NCI-H345 (cell line): ENCODE measurements at places on chromosomes 11 and 22.
A peak's percentile ranks its signal among the peaks of the same experiment; 100 is the strongest.

GRCh38 chr11:117677729-117678310 is 119.2 kb downstream of the DSCAML1 start:
- no peak for DNase-seq

DNA sequence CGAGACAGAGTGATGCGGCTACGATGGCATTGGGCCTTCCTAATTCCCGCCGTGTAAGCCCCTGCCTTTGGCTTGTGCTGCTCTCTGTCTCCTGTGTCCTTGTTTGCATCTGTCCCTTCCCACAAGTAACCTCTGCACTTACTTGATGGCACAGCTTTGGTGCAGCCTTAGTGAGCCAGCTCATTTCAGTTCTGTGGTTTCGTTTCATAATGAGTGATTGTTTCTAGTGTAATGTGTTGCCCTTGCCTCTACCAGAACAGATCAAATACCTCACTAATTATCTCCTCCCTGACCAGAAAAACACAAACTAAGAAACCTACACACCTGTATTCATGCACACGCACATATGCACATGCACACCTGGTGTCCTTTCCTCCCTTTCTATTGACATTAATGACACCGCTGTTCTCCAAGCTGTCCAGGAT is 58.8 kb downstream of the GRK3 start:
- DNase-seq = no peak

GRCh38 chr11:119691020-119691666 is 37.9 kb downstream of the NECTIN1 start:
- DNase-seq = no peak

GRCh38 chr11:63427971-63428508 is 58.5 kb downstream of the SLC22A9 start:
- no peak for DNase-seq

DNA sequence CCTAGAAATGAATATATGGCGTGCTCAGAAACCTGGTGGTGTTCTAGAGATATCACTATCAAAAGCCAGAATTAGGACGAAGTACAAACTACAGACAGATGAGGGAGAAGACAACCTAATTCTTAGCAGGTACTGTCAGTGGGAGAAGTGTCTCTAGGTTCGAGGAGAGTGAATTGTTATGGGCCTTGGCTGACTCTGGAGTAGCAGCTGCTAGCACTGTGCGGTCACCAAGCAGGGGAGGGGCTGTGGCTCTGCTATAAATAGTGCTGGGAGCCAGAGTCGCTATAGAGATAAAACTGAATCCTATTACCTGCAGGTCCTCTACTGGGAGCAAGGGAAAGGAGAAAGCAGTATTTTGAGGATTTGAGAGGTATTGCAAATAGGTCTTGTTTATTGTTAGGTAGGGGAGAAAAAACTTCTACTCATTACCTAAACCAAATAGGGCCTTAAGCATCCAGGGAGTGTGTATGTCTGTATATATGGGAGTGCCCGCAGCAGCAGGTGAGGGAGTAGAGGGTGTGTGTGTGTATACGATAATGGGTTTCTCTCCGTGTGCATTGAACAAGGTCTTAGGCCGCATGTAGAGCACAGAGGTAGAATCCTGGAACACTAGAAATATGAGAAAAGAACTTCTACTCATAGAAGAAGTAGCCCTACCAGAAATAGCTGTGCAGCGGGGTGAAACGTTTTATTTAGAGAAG is 2.2 kb downstream of the MADD start:
- peak; percentile 60 for DNase-seq

GRCh38 chr22:17865183-17866055 is 91.2 kb upstream of the BID start:
- no peak for DNase-seq

DNA sequence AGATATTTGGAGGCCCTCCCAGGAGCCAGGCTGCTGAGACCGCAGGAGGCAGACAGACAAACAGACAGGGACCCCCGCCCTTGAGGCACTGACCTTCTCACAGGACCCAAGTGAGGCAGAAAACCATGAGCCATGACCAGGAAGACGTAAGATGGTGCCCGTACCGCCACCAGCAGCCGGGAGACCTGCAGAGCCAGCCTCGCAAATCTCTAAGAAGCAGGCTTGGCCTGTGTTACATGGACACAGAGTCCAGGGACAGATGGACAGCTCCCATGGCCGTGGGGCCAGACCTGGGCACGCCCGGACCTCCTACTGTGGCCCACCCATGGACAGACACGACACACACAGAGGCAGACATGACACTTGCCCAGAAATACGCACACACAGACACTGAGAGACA is 30.7 kb upstream of the TOLLIP start:
- DNase-seq = no peak

GRCh38 chr22:50542416-50542927 is 3.2 kb upstream of the KLHDC7B start:
- no peak for DNase-seq

- DNase-seq = no peak
Measured at GRCh38 chr11:132876705-132877104, 655.6 kb downstream of the OPCML start.

GRCh38 chr11:19977941-19978340 is 182.3 kb downstream of the DBX1 start:
- DNase-seq = no peak

GRCh38 chr11:86637988-86638387 is 34.4 kb downstream of the ME3 start:
- DNase-seq = no peak

DNA sequence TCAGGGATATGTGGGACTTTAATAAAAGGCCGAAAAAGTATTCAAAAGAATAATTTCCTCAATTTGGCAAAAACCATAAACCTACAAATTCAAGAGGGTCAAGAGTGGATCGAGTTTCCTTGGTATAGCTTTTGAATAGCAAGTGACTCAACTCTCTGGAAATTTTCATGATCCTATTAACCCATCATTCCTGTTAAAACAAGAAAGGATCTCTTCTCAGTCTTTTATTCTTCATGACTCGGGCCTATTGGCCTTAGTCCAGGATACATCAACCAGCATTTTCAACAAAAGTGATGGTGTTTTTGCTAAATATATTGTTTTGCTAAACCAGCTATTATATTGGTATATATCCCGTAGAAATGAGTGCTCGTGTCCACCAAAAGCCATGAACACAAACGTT is 110.3 kb downstream of the ATXN10 start:
- DNase-seq = no peak

GRCh38 chr22:22674467-22674866 is 30.1 kb downstream of the GGTLC2 start:
- DNase-seq = no peak
